ENCODE measurements at places on chromosomes 7 and 10. TPM values are rescaled to one million over a fixed set of nuclear protein-coding genes. Genes with fewer than 3 reads are reported as not detected.

DNA sequence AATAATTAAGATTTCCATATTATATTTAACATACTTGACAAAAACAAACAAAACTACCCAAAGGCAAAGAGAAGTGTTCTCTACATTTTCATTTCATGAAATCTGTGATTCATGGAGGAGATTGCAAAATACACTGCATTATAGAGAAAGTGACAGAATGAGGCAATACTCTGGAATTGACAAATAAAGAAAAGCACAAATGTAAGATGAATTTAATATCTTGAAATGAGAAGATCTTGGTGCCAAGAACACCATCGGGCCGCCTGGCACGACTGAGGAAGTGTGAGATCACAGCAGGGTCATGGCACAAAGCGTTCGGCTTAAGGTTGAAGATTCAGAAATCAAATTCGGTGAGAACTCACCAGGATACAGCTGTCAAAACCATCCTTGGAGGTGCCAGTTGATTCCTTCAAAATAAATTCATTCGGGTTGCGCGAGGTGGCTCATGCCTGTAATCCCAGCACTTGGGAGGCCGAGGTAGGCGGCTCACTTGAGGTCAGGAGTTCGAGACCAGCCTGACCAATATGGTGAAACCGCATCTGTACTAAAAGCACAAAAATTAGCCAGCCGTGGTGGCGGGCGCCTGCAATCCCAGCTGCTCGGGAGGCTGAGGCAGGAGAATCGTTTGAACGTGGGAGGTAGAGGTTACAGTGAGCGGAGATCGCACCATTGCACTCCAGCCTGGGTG is 174.0 kb upstream of the PFKP start:
- DNase-seq, result no peak

Gene CAV2
- 28.8 TPM for polyA plus RNA-seq

- DNase-seq, result no peak
Observed at GRCh38 chr7:119514326-119514725, 758.6 kb upstream of the KCND2 start.

Gene C7orf25
- 6.4 TPM for polyA plus RNA-seq

DNA sequence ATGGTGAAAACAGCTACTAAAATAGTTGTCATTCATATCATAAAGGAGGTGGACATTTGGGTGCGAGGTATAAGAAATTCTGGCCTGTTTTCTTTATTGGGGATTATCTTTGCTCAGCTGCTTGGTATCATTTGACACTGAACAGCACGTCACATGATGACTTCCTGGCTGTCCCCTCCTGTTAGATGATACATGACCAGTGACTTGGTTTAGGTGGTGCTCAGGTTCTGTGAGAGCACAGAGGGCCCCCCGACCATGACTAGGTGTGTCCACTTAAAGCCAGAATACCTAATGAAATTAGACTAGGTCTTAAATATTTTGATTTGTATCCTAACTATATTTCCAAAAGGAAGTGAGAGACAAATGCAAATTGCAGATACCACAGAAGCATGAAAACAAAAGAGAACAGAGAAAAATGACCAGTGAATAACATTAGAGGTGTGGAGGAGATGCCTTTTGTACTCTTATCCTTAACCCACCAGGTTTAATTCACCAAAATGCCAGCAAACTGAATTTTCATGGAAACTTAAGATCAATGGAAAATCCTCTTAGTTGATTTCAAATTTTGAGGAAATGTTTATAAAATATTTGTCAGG is 50.6 kb upstream of the GJD4 start:
- no peak for DNase-seq

- no peak for DNase-seq
Observed at GRCh38 chr7:102072003-102072402, 214.7 kb upstream of the SH2B2 start.

DNA sequence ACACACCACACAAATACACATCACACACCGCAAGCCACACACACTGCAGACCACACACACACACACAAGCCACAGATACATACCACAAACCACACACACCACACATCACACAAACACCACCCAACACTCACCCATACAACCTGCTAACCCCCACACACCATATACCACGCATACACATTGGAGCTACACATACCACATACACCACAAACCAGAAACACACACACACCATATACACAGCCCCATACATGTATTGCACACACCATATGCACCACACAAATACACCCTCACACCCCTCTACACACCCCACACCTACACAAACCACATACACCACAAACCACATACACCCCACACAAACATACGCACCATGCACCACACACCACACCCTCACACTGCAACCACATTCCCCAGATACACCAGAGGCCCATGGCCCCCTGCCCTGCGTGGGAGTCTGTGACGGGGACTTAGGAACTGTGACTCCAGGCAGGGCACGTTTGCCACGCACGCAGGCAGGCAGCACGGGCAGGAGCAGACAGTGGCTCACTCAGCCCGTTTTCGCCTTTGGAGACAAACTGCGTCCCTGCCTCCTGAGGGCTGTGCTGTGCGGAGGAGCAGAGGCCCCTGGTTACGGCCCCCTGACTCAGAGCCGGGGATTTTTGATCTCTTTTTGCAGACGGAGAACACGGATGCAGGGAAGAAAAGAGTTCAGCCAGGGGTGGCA is 52.6 kb downstream of the TMEM209 start:
- no peak for DNase-seq

GRCh38 chr10:133313192-133313591 is 4.5 kb downstream of the ZNF511 start:
- no peak for DNase-seq

DNA sequence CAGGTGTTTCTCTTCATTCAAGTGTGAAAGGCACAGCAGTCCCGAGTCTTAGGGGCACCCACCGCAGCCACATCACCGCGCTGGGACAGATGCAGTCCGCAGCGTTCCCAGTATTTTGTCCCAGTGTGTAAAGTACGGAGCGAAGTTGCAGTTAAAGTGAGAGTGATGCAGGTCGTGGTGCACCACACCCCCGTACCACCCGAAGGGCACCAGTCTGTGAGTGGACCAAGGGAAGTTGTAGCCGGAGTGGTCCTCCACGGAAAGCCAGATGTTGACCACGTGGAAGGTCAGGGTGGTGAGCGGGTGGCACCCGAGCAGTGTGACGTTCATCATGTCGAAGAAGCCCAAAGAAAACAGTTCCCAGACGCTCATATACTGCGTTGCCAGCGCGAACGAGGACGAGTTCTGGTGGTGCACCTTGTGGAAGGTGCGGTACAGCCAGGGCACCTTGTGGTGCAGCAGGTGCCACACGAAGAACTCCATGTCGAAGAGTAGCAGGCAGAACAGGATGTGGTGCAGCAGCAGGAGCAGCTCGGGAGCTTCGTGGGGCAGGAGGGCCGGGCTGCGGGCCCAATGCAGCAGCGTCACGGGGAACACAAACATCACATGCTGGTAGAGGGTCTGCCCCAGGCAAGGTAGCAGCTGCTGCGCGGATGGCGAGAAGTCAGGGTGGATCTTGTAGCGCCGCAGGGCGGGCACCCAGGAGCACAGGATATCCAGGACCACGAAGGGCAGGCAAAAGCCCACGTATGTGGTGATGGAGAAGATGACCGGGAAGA is 526 bp downstream of the CH25H start:
- no peak for DNase-seq

Gene ADAM8
- polyA plus RNA-seq, result 0.99 TPM

- no peak for DNase-seq
Observed at GRCh38 chr10:129659508-129660268, 192.6 kb downstream of the MGMT start.

Gene SRPK2
- 67.3 TPM for polyA plus RNA-seq

Gene GALNT17
- 33.4 TPM for polyA plus RNA-seq

Gene TMEM236
- 0.29 TPM for polyA plus RNA-seq

- peak; percentile 32 for DNase-seq
Observed at GRCh38 chr10:127600479-127600878, 51.4 kb downstream of the NPS start.

Gene CALHM1
- polyA plus RNA-seq, result 0.06 TPM

DNA sequence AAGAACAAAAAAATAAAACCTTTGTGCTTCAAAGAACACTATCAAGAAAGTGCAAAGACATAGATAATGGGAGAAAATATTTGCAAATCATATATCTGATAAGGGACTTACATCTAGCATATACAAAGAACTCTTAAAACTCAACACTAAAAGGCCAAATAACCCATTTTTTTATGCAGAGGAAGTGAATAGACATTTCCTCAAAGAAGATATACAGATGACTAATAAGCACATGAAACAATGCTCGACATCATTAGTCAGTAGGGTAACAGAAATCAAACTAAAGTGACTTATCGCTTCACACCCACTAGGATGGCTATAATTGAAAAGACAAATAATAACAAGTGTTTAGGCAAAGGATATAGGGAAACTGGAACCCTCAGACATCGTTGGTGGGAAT is 78.0 kb downstream of the MALSU1 start:
- DNase-seq, result no peak

Gene NPSR1
- polyA plus RNA-seq, result not detected

DNA sequence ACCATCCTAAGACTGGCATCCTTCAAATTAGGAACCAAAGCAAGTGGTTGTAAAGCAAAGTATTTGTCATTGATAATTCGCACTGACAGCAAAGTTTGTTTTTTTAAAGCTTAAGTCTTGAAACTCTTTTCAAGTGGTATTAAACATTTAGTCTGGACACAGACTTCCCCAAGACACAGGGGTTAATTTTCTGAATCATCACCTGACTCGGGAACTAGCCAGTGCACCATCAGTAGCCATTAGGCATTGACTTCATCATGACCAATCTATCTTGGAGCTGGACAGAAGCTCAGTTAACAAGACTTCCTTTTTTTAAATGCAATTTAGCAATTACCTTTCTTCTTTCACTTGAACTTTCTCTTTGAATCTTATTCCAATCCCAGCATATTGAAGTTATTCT is 210.6 kb downstream of the ZNF365 start:
- DNase-seq, result no peak

Gene RBP4
- polyA plus RNA-seq, result 0.27 TPM

- DNase-seq, result no peak
Observed at GRCh38 chr10:68239596-68240150, 7.8 kb upstream of the ATOH7 start.

GRCh38 chr7:128171342-128171918 is 69.6 kb upstream of the LEP start:
- DNase-seq, result no peak

- DNase-seq, result no peak
Observed at GRCh38 chr10:73838827-73839226, 27.4 kb upstream of the NDST2 start.

DNA sequence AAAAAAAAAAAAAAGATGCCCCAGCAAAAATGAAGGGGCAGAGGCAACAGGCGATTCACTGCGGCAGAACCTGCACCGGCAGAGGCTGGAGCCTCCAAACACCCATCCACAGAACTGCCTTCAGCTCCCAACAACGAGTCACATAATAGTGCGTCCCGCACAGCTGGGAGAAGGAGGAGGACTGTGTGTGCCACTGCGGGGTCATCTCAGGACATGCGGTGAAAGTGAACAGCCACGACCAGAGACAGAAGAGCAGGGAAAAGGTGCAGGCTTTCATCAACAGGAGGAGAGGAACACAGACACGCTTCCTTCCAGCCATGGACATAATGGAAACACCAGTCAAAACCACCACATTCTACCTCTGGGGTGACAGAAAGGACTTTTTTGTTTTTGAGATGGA is 34.1 kb downstream of the DAGLB start:
- DNase-seq, result no peak

DNA sequence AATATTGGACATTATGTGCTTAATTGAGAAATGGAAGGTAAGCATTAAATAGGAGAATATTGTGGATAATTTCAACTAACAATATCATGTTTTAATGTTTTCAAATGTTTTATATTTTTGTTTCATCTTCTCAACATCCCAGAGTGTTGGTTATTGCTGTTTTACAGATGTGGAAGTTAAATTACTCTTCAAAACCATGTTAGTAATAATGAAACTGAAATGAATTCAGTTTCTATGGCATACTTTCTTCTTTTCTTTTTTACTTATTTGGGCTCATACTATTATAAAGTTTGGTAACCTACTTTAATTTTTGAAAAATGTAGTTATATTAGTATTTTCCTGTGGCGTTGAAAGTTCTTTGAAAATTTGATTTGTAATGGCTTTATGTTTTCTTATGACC is 4.2 kb downstream of the GLRX3 start:
- DNase-seq, result no peak

- no peak for DNase-seq
Observed at GRCh38 chr10:75272896-75273295, 37.1 kb upstream of the COMTD1 start.

DNA sequence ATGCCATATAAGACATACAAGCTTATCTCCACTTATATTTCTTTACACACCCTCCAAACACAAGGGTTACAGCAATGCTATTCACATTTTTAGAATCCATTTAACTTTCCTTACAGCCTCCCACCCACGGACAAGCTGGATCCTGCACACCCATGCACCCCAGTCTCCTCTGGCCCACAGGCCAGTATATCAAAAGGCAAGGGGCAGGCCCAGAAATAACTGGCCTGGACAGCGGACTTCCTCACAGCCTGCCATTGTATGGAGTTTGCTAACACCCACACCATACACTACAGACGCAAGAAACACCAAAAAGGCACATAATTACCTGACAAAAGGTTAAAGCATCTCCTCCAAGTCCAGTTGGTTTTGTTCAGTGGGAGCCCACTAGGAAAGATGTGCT is 12.0 kb downstream of the HOXA4 start:
- no peak for DNase-seq

Gene SEMA4G
- 52.6 TPM for polyA plus RNA-seq

Gene HOXA6
- polyA plus RNA-seq, result 48.3 TPM

- DNase-seq, result no peak
Observed at GRCh38 chr7:26369593-26369992, 77.9 kb downstream of the SNX10 start.

Gene ATOH7
- polyA plus RNA-seq, result 1.6 TPM

DNA sequence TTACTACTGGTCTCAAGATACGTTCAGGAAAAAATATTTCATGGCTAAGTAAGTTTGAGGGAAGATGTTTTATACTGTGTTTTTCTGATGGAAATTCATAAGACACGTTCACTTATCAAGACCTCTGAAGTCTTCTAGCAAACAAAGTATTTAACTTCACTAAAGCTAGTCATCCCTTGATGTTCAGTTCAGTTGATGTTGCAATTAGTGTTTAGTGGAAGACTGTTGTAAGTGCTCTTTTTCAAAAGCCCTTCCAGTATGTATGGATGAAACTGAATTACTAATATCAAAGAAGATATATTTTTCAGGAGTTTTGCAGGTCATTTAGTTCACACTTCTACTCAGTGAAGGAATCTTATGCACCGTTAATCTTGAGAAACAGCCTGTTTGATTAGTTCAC is 25.1 kb downstream of the CUL1 start:
- no peak for DNase-seq

DNA sequence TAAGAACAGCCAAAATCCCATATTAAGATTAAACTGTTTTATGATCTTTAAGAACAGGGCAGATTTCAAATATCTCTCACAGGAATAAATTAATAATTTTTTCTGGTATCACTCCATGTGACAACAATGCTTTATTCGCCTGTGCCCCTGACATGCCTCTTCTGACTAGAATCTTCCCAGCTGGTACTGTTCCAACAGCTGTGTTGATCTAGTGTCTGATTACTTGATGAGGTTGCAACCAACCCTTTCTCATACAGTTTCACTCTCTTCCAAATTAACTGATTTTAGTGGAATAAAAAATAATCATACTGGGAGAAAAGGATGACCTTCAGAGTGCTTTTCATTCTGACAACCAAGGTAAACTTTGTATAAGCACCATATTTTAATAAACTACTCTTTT is 151.9 kb downstream of the CHRM2 start:
- DNase-seq, result no peak

All from left renal pelvis (tissue), 4 donors.